Activated CD4-positive, alpha-beta T cell treated with anti-CD3 and anti-CD28 coated beads for 24 hours (primary cell): ENCODE measurements at places on chromosomes 12 and 14.

- no peak for DNase-seq
Observed at GRCh38 chr14:99699861-99700260, 15.8 kb downstream of the CYP46A1 start.

GRCh38 chr12:50057896-50058670, 687 bp downstream of the ASIC1 start:
- DNase-seq = no peak

DNA sequence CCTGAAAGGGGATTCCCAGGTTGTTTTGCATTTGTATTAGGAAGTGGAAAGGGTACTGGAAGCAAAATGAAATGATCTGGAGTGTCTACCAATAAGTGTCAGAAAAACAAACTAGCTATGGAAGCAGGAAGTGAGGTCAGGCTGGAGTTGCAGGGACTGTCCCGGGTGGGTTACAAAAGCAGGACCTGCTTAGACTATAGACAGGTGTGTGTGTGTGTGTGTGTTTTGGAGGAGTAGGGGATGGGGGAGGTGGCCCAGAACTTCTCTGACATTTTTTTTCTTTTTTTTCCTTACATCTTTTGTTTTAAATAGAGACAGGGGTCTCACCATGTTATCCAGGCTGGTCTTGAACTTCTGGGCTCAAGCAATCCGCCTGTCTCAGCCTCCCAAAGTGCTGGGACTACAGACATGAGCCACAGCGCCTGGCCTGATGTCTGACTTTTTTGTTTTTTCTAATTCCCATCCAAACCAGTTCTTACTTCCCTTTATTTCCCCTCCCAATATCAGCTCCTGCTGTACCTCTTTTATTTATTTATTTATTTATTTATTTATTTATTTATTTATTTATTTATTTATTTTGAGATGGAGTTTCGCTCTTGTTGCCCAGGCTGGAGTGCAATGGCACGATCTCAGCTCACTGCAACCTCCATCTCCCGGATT, 512 bp upstream of the RND1 start:
- DNase-seq = no peak

- no peak for DNase-seq
Observed at GRCh38 chr14:99402285-99402648, 78.4 kb downstream of the SETD3 start.

GRCh38 chr12:85424581-85425348, 144.7 kb downstream of the ALX1 start:
- no peak for DNase-seq

DNA sequence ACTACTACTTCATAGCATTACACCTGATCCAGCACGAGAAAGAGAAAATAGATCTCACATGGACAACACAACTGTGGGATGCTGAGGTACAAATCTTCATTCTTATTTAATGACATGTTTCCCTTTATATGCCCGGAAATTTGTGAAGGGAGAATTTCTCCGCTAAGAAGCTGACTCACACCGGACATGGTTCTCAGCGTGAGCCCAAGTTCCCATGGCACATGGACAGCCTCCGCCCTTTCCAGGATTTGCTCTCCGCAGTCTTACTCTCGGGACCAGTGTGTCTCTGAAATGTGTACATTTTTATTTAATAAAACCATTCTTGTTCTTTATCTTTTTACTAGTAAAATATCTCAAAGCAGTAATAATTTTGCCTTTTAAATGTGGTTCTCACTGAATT, 1154.8 kb downstream of the TMEM121 start:
- no peak for DNase-seq

GRCh38 chr14:36820111-36820709, 158.6 kb downstream of the PAX9 start:
- no peak for DNase-seq

GRCh38 chr14:91038439-91038838, 22.0 kb downstream of the RPS6KA5 start:
- no peak for DNase-seq

- no peak for DNase-seq
Observed at GRCh38 chr14:58663494-58664111, 25.8 kb downstream of the DACT1 start.

- no peak for DNase-seq
Observed at GRCh38 chr12:108126990-108127501, 2.0 kb upstream of the WSCD2 start.

- no peak for DNase-seq
Observed at GRCh38 chr14:56194042-56194441, 75.8 kb downstream of the PELI2 start.

GRCh38 chr12:124466216-124467128, 100.9 kb downstream of the NCOR2 start:
- peak; percentile 72 for DNase-seq

GRCh38 chr12:26226629-26227360, 31.4 kb downstream of the SSPN start:
- DNase-seq = no peak

- DNase-seq = no peak
Observed at GRCh38 chr12:132836795-132837331, 8.2 kb upstream of the GOLGA3 start.

- DNase-seq = no peak
Observed at GRCh38 chr14:105315211-105315721, 718 bp downstream of the PACS2 start.

- no peak for DNase-seq
Observed at GRCh38 chr14:74951443-74952179, 3.8 kb downstream of the PGF start.

DNA sequence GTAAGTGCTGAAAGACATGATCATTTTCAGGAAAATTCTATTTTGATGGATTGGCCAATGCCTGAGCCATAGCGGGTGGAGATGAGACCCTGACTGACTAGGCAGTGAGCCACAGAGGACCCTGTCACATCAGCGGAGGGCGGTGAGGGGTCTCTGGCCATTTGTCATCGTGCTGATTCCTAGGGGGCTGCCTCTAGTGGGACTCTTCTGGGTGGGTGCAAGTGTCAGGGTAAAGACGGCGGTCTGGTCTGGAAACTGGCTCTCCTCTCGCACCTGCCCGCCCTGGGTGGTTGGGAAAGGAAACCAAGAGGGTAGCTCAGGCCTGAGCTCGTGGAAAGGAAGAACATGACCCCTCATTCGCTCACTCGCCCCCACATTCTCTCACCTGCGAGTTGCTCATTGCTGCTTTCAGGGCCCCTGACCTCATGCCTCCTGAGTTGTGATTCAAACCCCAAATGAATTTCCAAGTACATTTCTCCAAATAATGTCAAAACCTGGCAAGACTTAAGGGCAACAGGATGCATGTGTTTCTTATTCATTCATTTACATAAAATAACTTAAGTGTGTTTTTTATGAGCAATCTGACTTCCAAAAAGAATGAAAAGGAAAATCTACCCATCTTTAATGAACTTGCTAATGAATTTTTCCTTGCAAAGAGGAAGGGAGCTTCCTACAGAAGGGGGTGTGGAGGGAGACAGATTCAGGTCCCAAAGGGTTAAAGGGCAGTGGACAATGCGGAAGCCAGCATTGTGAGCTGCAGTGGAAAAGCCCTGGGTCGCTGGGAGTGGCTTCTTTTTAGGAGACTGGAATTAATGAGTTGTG, 12.8 kb downstream of the MEG3 start:
- no peak for DNase-seq

DNA sequence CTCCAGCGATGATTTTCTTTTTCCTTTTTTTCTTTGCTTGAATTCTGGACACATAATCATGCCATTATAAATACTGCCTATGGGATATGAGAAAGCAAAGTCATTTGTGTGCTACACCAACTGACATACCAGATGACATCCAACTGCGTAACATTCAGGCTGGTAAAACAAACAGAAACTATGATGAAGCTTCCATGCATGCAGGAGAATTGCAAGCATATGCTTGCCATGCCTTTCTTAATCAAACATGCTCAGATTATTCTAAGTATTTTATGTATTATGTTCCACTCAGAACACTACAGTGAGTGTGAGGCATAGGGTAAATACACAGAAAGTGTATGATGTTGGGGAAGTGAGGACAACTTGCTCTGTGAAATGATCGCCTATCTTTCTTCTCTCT, 97.4 kb downstream of the C12orf50 start:
- no peak for DNase-seq

DNA sequence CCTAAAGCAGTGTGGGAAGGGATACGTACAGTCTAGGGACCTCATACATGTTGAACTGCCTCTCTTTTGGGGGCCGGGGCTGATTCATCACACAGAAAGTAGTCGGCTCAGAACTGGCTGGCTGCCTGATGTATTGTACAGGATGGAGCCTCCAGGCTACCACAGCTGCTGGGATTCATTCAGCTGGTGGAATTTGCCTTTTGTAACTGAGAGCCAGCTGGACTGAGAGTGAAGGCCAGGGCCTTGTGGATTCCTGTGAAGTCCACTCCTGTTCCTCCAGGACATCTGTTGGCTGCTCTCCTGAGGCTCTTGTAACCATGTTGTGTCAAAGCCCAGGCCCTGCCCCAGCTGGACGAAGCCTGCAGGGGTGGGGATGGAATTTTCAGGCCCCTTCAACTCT, 116.3 kb upstream of the PRICKLE1 start:
- DNase-seq = no peak

DNA sequence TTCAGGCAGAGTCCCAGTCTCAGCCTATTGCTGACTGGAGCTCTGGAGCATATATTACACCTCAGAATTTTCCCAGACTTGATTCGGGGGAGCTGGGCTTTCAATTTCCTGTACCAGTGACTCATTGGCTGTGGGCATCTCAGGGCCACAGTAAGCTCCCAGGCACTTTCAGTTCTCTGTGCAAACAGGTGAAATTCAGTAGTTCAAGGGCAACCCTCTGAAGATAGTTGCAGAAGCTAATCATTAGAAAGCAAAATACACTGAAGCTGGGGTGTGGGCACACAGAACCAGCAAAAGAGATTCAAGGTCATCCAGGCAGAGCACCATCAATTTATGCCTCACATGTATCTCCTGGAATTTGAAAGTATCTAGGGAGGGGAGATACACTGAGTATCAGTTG, 8.1 kb upstream of the NIN start:
- DNase-seq = no peak

GRCh38 chr12:53214687-53215455, 7.8 kb upstream of the ITGB7 start:
- DNase-seq = no peak

DNA sequence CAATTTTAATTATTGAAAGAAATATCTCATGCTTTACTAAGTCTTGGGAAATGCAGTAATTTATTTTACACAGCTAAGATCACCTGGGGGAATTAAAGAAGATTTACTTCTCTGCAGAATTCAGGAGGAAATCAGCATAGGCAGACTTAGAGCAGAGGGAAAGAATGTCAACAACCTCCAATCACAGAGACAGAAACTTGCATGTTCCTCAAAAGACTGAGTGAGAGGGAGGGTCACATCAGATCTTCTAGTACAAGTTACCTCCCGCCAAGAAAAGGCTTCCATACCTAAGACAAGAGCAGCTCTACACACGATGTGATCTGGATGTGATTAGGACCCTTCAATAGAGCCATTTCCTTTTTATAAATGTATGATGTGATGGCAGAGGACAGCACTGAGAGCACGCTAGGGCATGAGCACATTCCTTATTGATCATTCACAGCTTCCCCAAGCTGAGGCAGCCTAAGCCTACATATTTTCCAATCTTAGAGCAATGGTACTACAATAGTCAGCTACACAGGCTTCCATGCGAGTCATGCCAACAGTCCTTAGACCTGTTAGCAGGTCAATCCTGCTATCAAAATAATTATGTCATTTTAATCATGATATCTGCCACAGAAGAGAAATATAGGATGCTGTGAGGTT, 403.3 kb downstream of the ETNK1 start:
- no peak for DNase-seq

GRCh38 chr12:13559318-13559978, 362.9 kb downstream of the EMP1 start:
- no peak for DNase-seq

GRCh38 chr14:29741909-29742401, 185.7 kb downstream of the PRKD1 start:
- DNase-seq = no peak

GRCh38 chr14:69877492-69877891, 1.7 kb upstream of the SMOC1 start:
- no peak for DNase-seq

- DNase-seq = no peak
Observed at GRCh38 chr12:123270214-123271000, 1.2 kb downstream of the CDK2AP1 start.

DNA sequence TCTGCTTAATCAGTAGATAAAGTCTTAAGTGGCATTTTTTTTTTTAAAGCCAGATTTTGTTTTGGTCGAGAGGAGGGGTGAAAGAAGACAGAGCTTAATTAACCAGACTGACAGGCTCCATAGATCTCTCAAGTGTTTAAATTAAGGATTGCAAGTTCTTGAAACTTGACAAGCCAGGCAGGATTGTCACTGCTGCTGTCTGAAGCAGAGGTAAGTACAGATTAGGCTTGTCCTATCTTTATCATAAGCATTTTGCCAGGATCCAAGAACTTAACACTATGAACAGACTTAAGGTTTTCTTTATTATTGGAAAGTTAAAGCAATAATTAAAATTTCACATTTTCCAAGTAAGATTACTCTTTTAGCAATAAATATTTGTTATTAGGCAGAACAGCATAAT, 179.6 kb upstream of the LMO3 start:
- no peak for DNase-seq

- DNase-seq = no peak
Observed at GRCh38 chr12:90974286-90974685, 19.3 kb upstream of the CCER1 start.

GRCh38 chr12:116737774-116738657, at the start of the genes RNFT2 and SPRING1:
Gene RNFT2 (plus strand): TSS chr12:116738315. CDS start chr12:116740498, 2,183 bp downstream.
Gene SPRING1 (minus strand): TSS chr12:116738069. CDS start chr12:116737900, 169 bp downstream.
- DNase-seq = peak; percentile 96

DNA sequence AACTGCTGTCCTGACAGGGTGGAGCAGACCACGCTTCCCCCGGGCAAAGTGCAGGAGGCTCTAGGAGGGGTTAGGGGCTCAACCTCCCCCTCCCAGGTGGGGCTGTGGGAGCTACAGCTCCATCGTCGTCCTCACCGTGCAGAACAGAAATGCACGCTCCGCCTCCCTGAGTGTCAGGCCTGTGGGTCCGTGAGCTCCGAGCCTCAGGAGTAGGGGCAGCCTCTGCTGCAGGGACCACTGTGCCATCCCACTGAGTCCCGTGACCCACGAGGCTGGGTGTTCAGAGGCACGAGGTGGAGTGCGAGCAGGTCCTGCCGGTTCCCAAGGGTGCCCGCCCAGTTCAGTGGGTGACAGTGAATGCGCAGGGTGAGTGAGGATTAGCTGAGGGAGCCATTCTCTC, 48.6 kb downstream of the CACNA1C start:
- DNase-seq = no peak

- no peak for DNase-seq
Observed at GRCh38 chr12:121748218-121748570, 35.6 kb downstream of the TMEM120B start.

GRCh38 chr12:82407481-82407880, 49.2 kb downstream of the METTL25 start:
- no peak for DNase-seq
